ENCODE measurements at places on chromosomes 16 and 17. TPM values are rescaled to one million over a fixed set of nuclear protein-coding genes. Genes with fewer than 3 reads are reported as not detected.

DNA sequence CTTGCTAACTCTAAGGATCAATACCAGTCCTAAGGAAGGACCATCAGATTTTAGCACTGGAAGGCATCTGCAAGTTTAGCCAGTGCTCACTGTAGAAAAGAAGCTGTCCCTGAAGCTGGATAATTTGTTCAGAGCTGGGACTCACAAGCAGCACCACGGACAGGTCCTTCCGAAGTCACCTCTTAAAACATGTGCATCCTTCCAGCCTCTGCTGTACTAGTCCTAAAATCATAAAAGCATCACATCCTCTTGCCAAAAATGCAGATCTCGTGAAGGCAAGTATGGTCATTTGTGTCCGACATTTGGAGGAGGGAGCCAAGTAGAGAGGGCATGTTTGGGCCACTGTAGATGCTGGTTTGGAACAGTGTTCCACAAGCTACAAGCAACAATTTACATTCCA lies 506.9 kb downstream of the RBFOX1 start:
- no peak for DNase-seq

- DNase-seq = no peak
Measured at GRCh38 chr16:81740169-81740568, 38.9 kb upstream of the PLCG2 start.

DNA sequence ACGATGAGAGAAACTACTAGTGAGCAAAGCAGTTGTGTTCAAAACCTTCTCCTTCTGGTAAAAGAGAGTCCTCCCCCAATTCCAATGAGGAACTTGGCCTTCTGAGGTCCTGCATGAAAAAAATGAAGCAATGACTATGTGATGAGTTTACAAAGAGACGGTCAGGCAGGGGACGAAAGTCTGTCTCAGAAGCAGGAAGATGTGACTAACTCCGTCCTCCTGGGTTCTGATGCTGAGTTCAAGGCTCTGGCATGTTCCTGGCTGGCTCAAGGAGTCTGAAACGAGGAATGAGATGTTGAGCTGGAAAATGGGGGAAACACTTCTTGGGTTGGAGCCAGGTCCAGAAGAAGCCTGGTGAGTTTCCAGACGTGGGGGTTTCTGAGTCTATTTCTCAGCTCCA lies 129.6 kb downstream of the CPPED1 start:
- DNase-seq = no peak

GRCh38 chr17:68800751-68801150 lies 154.4 kb downstream of the ABCA8 start:
- no peak for DNase-seq

DNA sequence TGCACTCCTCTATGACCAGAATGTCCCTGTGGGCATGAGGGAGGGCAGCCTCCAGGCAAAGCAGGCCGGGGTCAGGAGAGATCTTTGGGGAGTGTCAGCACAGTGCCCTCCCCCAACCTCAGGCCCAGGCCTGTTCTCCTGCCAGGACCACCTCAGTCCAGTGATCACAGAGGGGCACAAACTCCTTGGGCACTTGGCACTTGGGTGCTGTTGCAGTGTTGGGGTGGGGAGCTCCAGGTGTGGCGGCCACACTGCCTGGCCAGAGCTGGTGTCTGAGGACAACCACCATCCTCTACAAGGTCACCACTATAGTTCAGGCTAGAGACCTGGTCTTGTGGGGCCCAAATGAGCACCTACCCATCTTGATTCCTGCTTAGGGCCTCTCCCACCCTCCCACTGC lies 37.2 kb downstream of the SMPD3 start:
- no peak for DNase-seq

GRCh38 chr17:51180486-51180885 lies 14.3 kb downstream of the NME2 start:
- DNase-seq = no peak

DNA sequence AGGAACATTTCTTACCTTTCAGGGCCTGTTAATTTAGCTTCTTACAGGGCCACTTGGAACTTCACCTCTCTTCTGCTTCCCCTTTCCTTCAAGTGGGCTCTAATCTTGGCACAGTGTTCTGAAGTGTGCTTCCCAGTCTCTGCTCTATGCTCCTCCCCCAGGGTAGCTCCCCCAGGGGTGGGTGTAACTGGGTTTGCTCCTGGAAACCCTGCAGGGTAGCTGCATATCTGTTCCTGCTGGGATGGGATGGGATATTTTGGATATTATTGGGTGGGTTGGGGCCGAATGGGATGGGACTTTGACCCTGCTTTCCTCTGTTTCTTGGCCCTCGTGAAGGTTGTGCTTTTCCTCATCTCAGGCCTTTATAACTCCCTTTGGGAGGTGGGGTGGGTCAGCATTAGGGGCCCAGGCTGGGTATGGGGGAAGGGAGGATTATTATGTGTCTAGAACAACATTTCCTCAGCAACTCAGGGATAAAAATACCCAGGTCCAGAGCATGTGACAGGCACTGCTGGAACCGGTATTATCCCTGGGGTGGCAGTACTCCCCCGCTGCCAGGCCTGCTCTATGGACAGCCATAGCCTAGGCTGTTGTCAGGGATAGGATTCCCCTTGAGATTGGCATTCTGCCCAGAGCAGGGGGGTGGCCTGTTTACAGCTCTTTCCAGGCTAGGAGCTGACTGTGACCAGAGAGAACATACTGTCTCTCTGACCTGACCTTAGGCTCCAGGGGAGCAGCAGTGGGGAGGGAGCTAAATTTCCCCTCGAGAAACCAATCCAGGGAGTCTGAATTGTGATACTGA lies 5.0 kb downstream of the NFE2L1 start:
- DNase-seq = peak; percentile 74

Gene TEDC2
- total RNA-seq = 0.16 TPM

Gene PPP1R1B
- total RNA-seq = 74.3 TPM

Gene SUZ12
- 6.9 TPM for total RNA-seq

DNA sequence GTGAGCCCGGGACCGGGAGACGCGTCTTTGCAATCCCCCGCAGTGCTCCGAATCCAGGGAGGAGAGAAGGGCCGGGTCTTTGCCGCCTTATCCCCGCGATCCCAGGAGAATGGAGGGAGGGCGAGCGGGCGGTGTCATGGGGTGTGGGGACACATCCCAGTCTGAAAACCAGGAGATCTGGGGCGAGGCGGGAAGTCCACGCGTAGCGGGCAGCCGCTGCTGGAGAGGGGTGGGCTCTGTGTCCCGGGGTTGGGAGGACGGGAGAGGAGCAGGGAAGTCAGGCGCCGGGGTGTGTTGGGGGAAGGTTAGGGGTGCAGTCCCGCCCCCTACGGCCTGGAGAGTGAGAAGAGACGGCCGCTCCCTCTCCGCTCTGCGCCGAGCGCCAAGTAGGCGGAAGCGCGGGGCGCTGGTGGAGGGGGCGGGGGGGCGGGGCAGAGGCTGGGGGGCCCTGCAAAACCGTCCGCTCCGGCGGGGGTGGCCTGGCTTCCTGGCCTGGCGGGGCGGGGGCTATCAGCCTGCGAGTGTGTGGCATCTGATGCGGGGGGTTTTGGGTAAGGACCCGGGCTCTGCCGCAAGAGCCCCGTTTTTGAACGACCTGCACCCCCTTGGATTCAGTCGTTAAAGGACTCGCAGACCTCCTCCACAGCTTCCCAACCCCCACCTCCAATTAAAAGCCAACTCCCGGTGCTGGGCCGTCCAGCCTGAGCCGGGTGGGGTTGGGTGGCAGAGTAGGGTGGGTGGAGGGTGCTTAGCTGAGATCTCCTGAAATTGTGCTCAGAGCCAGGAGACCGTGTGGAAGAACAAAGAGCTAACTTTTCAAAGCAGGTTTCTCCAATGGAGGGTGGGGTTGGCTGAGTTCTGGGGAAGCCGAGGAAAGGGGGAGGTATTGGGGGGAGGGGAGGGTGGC lies 654 bp downstream of the LASP1 start:
- DNase-seq = peak; percentile 64

Gene PIPOX
- total RNA-seq = 0.63 TPM

DNA sequence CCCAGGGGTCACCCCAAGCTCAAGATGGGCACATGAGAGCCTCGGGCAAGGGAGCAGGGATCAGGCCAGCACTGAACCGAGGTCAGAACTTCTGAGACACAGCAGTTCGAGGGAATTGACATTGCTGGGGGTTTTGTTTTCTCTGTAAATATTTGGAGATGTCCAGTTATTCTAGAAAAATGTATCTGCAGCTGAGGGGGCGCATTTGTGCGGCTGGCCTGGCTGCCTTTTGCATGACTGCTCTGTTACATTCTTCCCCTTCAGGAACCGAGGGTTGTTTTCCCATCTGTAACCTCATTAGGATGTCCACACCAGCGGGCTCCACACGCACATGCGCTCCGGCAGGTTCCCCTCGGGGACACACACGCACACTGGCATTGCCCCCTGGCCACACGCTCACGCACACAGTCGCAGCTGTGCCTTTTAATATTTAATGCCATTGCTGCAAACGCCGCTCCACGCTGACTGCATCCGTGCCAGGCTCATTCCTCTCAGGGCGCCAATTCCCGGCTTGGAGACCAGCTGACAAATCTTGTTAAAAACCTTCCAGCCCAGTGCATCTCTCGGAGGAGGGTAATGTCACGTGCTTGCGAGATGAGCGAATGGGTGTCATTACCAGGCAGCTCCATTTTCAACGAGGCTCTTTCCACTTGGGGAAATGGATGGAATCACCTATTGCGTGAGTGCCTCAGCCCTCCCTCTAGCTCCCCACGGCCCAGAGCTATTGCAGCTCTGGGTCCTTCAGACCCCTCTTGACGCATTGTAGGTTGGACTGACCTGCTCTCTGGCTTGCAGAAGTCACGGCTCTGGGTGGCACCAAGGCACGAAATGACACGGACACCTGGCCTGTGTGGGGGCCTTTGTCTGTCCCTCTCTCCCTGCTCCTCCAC lies 13.1 kb downstream of the CCR7 start:
- DNase-seq = no peak

DNA sequence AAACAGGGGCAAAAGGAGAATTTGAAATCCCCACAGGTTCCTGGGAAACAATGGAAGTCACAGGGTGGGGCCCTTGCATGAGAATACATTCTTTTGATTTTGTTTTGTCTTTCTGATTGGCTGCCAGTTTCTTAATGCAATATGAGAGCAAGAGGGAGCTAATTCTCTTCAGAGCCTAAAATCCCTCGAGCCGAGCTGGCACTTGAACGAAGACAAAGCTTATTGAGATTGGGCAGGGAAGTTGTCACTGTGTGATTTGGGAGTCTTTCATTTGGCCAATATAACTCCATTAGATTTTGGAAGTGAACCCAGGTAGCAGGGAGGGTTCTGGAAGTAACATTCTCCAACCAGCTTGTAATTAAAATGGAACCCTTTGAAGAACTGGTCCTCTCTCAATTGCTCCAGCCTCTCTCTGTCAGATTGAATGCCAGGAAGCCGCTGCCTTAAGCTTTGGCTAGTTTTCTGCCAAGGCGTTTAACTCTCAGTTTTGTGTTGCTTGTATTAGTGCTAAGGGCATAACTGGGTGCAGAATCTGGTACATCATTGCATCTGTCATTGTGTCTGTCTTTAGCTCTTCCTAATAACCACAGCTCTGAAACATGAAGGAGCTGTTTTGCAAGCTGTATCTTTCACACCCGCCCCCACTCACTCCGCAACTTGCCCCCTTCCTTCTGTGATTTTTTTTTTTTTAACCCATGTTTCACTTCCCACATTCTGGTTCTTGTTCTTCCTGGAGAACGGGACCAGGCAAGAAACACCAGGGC lies 272.0 kb downstream of the MAF start:
- no peak for DNase-seq

DNA sequence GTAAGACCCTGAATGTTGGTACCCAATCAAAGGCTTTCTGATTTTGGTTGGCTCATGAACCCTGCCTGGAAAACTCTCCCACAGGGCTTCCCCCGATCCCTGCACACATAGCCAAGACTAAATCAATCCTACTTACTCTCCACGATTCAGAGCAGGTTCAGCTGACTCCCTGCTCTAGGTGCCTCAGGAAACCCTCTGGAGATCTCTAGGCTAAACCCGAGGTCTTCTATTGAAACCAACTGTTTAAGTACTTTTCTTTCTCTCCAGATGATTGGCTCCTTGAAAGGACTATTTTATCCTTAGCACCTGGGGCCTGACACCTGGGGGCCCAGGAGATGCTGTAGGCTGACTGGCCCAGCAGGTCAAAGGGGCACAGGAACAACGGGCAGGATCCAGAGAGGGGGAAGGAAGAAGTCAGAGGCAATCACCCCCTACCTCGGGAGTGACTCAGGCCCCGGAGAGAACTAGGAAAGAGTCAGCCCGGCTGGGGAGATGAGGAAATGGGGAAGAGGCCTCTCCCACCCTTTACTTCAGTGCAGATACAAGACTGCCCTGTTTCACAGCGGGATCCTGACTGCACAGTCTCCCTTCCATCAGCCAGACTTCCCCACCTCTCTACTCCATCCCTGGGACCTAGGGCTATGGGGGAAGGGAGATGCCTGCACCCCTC lies 2.0 kb downstream of the TBC1D10B start:
- no peak for DNase-seq

DNA sequence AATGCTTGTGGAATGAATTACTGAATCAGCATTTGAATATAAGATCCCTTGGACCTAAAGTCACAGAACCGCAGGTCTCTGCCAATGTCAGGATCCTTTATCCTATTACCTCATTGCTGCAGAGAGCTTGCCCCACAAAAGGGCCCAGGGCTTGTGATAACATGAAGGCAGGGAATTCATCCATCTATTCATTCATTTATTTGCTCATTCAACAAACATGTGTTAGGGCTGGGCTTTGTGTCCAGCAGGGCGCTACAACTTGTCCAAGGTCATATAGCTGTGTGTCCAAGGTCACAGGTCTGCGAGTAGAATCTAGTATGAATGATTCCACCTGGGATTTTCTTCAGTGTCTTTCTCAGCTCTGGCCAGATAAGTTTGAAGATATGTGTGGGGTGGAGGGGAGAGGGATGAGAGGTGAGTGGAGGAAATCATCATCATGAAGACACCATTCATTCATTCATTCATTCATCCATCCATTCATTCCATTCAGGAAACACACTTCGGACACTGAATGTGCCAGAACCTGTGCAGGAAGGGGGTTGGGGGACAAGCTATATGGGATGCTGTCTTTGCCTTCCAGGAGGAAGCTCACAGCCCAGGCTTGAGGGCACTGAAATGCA lies 1.3 kb upstream of the UNC45B start:
- DNase-seq = no peak

GRCh38 chr16:13437413-13437795 lies 482.6 kb upstream of the ERCC4 start:
- DNase-seq = no peak

Gene SECTM1
- 1.0 TPM for total RNA-seq

Gene HIGD1B
- 0.35 TPM for total RNA-seq
